ENCODE measurements at places on chromosomes 16 and 17.

GRCh38 chr17:70336411-70336810, 167.1 kb downstream of the KCNJ2 start:
- no peak for DNase-seq

GRCh38 chr17:33292981-33293867, at the start of gene ASIC2:
Gene ASIC2, minus strand, starts transcription at chr17:33293295.
- DNase-seq = peak; percentile 6

- no peak for DNase-seq
These were observed 71.5 kb upstream of the DHX40 start for GRCh38 chr17:59493867-59494266.

GRCh38 chr17:58318627-58319172, 9.9 kb downstream of the TSPOAP1 start:
- no peak for DNase-seq

GRCh38 chr16:57758331-57759117, 23.0 kb downstream of the KATNB1 start:
- DNase-seq = no peak

GRCh38 chr17:39996162-39996561, 15.6 kb downstream of the PSMD3 start:
- no peak for DNase-seq

- no peak for DNase-seq
These were observed 183.7 kb downstream of the FOXL1 start for GRCh38 chr16:86762095-86762494.

- DNase-seq = no peak
These were observed 4.9 kb downstream of the JPH3 start for GRCh38 chr16:87607223-87607622.

DNA sequence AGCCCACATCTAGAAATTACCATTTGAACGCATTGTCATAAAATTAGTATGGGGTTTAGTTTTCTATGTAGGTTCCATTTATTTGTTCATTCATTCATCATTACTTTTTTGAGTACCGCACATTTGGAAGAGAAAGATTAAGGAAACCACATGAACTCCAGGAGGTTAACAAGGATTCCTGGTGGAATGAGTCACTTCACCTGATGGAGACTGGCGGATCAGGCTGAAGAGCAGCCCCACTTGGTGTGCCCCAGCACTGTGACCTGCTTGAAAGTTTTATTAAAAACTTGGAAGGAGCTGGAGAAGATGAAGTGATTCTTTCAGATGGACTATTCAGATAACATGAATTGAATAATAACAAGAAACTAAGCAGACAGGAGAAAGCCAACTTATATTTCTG, 293.6 kb upstream of the CDH11 start:
- no peak for DNase-seq

GRCh38 chr16:70734522-70735095, 48.8 kb upstream of the MTSS2 start:
- DNase-seq = no peak

DNA sequence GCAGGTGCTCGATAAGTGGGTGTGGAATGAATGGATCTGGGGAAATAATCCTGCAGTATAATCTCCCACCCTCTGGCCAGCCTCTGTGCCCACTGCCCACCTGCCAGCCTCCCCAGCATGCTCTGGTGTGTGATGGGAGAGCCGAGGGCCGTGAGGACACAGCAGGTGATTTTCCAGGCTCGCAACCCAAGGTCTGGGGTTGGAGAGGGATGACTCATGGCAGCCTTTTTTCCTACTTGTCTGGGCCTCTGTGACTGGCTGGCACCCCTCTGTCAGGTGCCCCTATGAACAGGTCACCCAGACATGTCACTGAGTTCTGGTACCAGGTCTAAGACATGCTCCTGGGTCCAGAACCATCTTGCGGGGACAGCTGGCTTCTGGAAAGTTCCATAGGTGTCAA, 385.7 kb upstream of the TNRC6C start:
- DNase-seq = no peak

DNA sequence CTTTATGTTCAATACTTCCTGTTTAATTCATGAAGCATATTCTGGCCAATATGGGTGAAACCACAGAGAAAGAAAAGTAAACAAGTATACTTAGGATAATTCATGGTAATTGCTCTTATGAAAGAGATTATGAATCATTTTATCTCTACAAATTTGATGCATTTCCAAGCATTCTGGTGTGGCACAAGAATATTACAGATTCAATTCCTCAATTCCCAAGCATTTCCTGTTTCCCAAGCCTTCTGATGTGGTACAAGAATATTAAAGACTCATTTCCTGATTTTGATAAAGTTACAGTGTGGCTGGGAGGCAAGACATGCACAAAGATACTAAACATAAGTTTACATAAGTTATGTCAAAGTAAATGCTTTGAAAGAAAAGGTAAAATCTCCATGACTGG, 126.1 kb upstream of the NUDT7 start:
- DNase-seq = no peak

DNA sequence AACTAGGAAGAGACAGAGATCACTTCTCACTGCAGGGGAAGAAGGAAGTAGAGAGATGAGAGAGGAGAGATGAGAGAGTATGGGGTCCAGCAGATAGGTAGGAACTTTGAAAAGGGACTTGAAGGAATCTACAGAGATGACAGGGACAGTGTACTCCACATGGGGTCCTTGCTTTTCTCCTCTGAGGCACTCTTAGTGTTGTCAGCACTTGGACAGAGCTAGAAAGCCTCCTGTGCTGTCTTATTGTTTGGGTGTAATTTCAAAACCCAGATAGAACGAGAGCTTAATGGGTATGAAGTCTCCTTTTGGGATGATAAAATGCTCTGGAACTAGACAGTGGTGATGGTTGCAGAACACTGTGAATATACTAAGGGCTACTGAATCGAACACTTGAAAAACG, 65.2 kb downstream of the ASIC2 start:
- no peak for DNase-seq

Measured in body of pancreas (tissue), 4 donors.